ENCODE measurements at places on chromosomes 2 and 18.

DNA sequence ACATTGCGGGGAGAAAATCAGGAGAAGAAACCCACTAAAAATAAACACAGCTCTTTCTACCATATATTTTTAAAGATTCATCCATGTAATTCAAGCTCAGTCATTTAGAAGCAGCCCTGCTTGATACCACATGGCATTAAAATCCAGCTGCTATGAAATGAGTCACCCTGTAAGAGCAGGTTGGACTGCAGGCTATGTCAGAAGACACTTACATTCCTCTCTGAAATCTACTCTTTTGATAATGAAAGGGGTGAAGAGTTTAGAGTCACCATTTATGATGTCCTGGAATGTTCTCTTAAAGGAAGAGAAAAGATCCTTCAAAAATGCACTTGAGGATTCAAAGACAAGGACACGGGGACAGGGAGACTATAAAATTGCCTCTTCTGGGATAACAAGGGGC lies 100.6 kb upstream of the APCDD1 start:
- DNase-seq: peak; percentile 70

- no peak for DNase-seq
Measured at GRCh38 chr2:36480636-36481035, 117.3 kb downstream of the FEZ2 start.

- DNase-seq: no peak
Measured at GRCh38 chr2:81835321-81836000, 1530.9 kb upstream of the LRRTM1 start.

- DNase-seq: peak; percentile 9
Measured at GRCh38 chr2:217231212-217231611, 371.3 kb upstream of the TNP1 start.

GRCh38 chr18:48300463-48300961 lies 108.7 kb downstream of the ZBTB7C start:
- no peak for DNase-seq

DNA sequence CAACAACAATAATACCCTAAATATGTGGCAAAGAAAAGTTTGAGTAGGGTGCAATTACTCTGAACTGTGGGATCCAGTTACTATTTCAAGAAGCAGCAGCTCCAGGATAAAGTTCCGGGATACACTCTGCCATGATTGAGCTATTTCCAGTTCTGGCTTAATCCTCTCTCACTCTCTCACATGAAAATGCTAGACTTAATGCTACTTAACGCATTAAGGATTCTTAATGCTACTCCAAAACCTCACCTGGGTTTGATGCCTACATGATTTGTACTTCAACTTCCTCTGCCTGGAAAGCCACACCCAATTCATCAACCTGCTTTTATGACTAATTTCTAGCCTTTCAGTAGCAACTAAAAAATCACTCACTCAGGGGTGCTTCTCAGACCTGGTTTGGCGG lies 151.1 kb upstream of the HNMT start:
- no peak for DNase-seq

GRCh38 chr2:181444654-181445053 lies 12.5 kb upstream of the ITGA4 start:
- no peak for DNase-seq

DNA sequence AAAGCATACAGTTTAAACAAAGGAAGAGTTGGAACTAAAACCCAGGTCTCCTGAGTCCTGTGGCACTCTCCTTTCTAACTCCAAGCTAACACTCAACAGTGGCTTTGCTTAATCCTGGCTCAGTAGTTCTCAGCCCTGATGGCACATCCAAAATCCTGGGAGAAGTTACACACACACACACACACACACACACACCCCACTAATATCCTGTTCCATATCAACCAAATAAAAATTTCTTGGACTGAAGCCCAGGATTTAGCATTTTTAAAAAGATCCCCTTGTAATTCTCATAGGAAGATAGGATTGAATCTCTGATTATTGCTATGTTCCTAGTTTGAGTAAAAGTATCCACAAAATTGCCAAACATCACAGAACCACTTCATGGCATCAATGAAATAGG lies 136.1 kb upstream of the RIOK3 start:
- no peak for DNase-seq

DNA sequence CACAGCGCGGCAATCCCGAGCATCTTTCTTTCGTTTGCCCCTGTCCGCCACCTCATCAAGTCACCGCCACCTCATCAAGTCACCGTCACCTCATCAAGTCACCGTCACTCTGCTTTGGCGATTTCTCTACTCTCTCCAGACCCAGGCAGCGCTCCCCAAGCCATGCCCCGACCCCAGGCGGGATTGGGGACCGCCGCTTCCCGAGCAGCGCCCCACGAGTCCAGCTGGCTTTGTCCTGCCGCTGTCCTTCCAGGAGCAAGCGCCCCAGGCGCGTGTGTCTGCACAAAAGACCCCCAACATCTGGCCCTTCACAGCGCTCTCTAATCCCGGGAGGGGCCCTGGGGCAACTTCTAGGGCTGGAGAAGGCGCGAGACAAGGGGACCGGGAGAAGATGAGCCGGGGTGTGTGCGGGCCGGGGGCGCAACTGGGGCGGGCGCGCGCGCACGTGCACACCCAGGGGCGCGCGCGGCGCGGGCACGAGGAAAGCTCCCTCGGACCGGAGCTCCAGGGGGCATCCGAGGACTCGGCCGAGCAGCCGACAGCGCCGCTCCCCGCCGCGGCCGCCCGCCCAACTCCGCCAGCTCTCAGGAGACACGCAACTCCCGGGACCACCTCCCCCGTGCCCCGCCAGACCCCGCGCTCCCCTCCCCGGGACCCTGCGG lies 633 bp upstream of the RNF152 start:
- peak; percentile 87 for DNase-seq

DNA sequence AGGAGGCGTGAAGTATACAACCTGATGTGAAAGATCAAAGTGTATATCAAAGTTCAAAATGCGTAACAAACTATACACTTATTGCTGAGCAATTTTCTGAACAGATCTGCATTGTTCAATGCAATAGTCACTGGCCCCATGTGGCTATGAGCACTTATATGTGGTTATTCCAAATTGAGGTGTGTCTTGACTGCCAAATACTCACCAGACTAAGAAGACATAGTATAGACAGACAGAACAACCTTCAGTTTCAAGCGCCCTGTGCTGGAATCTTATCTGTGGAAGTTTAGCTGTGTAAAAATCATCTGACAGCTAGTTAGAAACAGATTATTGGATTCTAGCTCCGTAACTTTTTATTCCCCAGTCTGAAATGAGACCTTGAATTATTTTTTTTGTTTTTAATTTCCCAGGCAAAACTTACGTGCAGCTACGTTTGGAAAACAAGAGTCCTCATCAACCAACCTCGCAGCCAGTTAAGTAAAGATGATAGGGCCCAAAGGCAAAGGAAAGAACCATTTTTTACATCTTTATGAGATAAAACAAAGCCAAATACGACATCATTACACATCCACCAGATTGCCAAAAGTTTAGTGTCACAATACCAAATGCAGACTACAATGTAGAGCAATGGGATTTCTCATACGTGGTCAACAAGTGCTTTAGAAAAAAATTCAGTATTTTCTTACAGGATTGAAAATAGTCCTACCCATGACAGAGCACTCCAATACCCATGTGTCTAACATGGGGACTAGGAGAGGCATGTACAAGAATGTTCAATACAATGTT lies 37.2 kb downstream of the MBOAT2 start:
- no peak for DNase-seq

GRCh38 chr2:7803515-7803914 lies 878.3 kb upstream of the ID2 start:
- no peak for DNase-seq

DNA sequence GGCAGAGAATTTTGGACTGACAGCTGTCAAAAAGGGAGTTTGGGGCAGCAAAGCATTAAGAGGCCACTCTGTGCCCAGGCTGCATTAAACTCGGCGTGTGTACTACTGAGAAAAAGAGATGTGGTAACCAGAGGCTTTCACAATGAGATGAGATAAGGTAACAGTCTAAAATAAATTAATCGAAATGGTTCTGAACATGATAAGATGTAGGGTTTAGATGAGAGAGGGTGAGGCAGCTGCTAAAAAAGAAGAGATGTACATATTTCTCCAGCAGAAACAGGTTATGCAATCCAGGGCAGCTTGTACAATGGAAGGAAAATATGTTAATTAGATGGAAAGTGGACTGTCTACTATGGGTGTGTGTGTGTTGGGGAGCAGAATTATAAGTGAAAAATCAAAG lies 39.2 kb upstream of the ACTR3 start:
- DNase-seq: no peak

GRCh38 chr2:102424754-102425153 lies 1.8 kb downstream of the IL18RAP start:
- DNase-seq: no peak

GRCh38 chr2:27814758-27815157 lies 43.2 kb downstream of the MRPL33 start:
- no peak for DNase-seq

- no peak for DNase-seq
Measured at GRCh38 chr2:95269036-95269680, 5.1 kb upstream of the PROM2 start.

- DNase-seq: no peak
Measured at GRCh38 chr2:218992703-218993344, 398 bp downstream of the CRYBA2 start.

DNA sequence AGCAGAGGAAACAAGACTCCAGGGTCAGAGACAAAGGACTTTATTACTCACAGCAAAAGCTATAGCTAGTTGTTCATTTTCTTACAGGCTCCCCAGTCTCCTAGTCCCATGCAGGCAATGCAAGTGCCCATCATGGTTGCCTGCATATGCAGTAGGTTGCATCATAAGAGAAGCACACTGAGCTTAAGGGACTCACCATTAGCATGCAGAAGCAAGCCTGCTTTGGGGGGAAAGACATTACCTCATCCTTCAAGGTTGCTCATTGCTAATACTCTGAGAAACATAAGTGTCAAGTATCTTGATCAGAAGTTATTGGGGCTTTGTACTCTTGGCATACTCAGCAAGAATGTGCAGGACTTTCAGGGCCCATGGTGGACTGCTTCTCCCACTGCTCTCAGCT lies 114.6 kb upstream of the CCDC68 start:
- no peak for DNase-seq

DNA sequence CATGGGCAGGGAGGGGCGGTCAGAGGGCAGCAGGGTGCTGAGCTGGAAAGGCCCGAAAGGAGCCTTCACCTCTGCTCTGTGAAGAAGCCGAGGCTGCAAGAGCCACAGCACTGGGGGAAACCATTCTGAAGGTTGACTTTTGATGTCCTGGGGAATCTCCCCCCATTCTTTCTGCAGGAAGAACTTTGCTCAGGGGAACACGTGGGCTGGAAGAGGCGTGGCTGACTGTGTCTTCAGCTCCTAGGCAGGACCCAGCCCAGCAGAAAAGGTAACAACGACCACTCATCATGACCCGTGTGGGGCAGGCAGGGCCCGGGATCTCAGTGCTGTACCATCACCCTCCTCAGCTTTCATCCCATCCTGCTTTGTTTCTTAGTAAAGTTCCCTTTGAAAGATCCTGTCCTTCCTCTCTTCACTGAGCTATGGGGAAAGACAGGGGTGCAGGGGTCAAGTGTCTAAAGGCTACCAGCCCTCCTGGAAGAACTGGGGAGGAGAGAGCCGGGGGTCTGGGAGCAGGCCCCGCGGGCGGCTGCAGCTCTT lies 312.7 kb downstream of the CELF4 start:
- no peak for DNase-seq

DNA sequence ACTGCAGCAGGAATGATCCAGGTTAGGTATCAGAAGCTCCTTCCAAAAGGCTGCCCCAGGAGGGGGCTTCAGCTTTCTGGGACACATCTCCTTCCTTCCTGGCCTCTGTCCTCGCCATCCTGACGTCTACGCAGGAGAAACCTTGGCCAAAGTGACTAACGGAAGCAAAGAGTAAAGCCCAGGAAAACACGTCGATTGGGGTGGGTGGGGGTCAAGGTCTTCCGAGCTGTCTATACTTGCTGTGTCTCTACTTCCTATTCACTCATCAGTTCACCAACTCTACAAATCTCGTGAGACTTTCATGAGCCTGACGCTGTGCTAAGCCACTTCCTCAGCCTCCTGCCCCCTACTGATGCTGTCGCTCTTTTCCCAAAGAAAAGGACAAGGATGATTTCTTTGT lies 212.6 kb downstream of the TNS1 start:
- DNase-seq: no peak

DNA sequence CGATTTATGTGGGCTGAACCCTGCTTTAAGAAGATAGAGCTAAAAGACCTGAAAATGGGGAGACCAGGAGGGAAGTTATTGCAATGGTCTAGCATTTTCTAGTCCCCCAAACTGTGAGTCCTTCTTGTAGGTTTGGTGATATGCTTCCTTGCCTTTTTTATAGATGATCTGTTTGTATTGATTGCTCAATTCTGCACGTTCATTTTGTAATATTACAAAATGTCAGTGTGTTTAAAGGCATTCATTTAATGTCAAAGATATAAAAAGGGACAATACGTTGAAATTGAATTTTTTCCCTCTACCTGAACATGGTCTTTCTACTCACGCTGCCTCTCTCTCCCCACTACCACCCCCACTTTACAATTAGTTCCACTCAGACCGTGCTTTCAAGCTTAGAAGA lies 5.6 kb upstream of the FIGN start:
- no peak for DNase-seq

GRCh38 chr2:47451790-47452189 lies 48.8 kb downstream of the MSH2 start:
- no peak for DNase-seq

GRCh38 chr2:215698566-215698965 lies 262.7 kb upstream of the FN1 start:
- peak; percentile 72 for DNase-seq

DNA sequence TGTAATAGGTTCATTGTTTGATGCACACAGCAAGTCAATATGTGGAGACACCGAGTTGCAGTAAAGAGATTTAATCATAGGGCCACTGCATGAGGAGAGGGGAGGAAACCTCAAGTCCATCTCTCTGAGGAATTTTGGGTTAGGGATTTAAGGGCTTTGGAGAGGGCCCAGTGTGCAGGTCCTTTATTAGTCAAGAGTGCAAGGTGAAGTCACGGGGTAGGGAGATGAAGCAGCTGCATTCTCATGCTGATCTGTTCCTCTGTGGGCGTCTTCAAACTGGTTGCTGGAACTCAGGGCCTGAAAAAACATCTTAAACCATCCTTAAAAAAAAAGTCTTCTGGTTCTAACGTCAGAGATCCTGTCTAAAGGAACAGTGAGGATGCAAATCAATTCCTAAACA lies 131.6 kb downstream of the NXPH2 start:
- DNase-seq: no peak

DNA sequence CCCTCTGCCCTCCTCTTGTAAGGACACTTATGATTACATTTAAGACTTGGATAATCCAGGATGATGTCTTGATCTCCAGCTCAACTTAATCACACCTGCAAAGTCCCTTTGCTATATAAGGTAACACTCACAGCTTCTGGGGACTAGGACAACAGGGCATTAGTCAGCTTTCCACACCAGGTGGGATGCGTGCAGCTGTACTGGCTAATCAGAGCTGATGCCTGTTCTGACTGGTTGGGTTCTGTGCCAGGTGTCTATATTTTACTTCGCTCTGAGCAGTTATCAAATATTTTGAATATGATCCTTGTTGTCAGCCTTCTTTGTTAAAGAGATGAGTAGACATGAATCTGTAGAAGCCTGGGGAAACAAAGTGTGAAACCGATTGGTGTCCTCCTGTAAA lies 115.5 kb upstream of the ATP8B1 start:
- DNase-seq: no peak

Measured in AG08396 (cell line).